EH (cell line): ENCODE measurements at places on chromosomes 7 and 10.

DNA sequence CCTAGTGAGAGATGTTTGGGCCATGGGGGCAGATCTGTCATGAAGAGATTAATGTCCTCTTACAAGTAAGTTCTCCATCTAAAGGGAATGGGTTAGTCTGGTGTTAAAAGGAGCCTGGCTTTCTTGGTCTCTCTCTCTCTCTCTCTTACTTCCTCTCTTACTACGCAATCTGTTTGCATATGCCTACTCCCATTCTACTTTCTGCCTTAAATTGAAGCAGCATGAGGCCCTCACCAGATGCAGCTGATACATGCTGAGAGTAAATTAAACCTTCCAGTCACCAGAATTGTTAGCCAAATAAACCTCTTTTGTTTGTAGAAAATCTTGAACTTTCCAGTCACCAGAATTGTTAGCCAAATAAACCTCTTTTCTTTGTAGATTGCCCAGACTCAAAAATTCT, 884.1 kb downstream of the NRG3 start:
- DNase-seq: no peak

GRCh38 chr7:79352323-79352722, 101.1 kb downstream of the MAGI2 start:
- DNase-seq: peak; percentile 40

GRCh38 chr10:96136810-96137209, 6.7 kb downstream of the ZNF518A start:
- no peak for DNase-seq

GRCh38 chr7:157445956-157446295, 109.1 kb downstream of the DNAJB6 start:
- DNase-seq: no peak

- DNase-seq: no peak
Observed at GRCh38 chr7:127536741-127537140, 48.7 kb downstream of the GCC1 start.

DNA sequence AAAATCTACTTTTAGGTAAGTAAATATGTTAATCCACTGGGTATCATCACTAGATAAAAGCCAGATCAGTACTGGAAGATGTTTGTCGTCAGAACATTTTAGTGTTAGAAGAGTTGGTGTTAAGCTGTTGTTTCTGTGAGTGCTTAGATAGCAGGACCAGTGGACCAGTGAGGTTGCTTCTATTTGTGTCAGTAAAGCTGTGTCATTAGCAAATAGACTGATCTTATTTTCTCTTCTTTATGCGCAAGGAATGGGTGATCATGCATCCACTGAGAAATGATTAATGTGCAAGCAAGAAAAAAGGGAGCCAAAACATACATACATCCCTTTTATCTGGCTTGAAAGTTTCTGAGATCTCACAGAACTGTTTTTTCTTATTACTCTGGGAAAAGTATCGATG, 42.6 kb downstream of the EXOC4 start:
- DNase-seq: no peak

GRCh38 chr10:71216363-71216695, 4.0 kb downstream of the UNC5B start:
- no peak for DNase-seq

GRCh38 chr7:140945940-140946339, 21.2 kb upstream of the BRAF start:
- no peak for DNase-seq

DNA sequence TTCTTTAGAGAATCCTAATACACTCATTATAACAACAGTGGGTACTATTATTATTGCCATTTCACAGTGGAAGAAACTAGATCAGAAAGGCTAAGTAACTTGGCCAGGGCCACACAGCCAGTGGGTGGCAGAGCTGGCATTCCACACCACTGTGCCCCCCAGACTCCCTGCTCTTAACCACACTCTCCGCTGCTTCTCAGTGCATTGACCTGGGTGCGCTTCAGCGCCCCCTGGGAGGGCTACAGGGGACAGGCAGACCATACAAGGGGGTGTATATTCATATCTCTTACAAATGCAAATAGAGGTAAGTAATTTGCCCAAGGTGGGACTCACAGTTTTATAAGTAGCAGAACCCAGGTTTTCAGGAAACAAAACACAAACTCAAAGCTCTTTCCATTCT, 77.0 kb upstream of the NMT2 start:
- DNase-seq: no peak

GRCh38 chr10:104711302-104711721, 70.2 kb downstream of the SORCS3 start:
- no peak for DNase-seq

- no peak for DNase-seq
Observed at GRCh38 chr10:59852670-59853069, 53.7 kb downstream of the CCDC6 start.

- no peak for DNase-seq
Observed at GRCh38 chr10:49656845-49657493, 22.5 kb upstream of the C10orf53 start.

DNA sequence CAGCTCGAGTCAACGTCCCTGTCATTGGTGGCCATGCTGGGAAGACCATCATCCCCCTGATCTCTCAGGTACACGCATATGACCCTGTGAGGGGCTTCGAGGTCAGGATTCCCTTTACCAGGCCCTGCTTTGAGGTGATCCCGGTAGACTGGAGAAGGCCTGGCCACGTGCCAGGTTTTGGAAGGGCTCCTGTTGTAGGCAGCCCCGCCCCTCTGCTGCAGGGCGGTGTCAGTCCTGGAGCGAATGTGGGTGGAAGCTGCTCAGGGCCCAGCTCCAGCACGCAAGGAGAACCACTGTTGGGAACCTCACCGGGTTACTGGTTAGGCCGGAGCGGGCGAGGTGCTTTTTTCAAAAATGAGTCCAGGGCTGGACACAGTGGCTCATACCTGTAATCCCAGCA, 15.6 kb downstream of the MDH2 start:
- DNase-seq: no peak

GRCh38 chr10:51389415-51390321, 309.7 kb downstream of the CSTF2T start:
- peak; percentile 100 for DNase-seq

DNA sequence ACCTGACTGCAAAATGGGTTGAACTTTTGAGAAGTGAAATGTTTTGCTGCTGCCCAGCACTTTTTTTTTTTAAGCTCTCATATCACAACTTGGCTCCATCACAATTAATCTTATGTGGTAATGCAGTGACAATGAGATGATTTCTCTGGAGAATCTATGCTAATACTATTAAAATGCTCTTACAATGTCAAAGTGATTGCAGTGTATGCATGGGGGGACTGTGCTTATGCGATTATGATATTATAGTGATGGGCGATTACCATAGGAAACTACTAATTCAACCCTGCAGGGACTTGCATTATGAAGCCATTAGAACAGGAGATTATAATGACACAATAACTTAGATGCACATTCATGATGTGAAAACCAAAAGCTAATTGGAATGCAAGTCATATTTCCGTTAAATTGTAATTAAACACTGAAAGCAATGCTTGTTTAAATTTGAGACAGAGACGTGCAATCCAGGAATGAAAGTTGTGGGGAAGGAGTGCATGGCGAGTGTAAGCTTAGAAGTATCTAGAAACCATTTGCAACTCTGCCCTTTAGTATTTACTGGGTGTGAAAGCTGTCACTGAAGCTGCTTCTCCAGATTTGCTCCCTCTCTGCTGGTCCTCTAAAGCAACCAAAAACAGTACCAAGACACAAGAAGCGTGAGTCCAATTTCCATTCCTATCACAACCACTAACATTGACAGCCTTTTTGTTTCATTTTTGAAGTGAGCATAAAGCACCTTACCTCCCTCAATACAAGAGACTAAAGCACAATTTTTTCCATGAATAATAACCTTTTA, 21.6 kb downstream of the PTER start:
- no peak for DNase-seq

GRCh38 chr10:64573623-64574325, 1052.6 kb downstream of the REEP3 start:
- no peak for DNase-seq

GRCh38 chr10:29642990-29643389, 8.2 kb upstream of the SVIL start:
- peak; percentile 52 for DNase-seq
